ENCODE measurements at places on chromosomes 11 and 22. TPM values are rescaled to one million over a fixed set of nuclear protein-coding genes. Genes with fewer than 3 reads are reported as not detected.

DNA sequence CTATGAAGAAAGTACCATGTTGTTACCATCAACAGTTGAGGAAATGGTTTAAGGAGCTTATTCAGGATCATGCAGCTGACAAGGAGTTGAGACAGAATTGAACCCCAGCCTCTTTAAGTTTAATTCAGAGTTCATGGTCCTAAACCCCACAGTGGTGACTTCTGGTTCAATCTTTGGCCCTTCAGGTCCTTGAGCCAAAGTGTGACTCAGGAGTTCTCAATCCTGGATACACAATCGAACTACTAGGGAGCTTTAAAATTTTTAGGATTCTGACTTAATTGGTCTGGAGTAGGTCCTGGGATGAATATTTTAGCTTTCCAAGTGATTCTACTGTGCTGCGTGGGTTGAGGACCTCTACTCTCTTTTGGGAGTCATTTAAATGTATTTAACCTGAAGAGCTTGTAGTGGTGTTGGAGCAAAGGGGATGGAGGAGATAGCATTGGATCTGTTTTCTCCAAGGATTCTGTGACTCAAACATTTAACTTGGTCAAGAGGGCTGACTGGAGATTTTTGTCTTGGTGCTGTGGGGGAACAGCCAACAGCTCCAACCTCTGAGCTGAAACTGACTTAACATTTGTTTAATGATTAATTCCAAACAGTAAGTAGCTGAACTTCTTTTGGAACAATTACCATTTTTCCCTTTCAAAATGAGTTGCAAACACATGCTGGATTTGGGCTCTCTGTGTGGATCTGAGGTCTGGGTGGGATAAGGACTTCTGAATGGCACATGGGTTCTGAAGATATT lies 80.1 kb downstream of the INSC start:
- H3K36me3 ChIP-seq: no peaks in the 10 kb centered on the region
- no peaks in the 10 kb centered on the region for H3K4me1 ChIP-seq
- no peak overlapping the region for H3K27ac ChIP-seq

DNA sequence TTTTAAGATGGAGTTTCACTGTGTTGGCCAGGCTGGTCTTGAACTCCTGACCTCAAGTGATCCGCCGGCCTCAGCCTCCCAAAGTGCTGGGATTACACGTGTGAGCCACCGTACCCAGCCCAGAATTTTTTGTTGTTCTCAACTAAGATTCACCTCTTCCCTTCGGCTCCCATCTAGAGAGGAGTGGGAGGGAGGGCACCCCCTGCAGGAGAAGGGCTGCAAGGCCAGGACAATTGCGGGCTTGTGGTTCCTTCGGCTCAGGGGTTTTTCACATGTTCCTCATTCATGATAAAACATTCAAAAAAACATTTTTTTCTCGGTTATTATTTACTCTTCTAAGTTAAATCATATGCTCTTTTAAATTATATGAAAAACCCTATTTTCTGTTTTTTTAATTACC lies 201.1 kb upstream of the LRRC4C start:
- H3K27me3 ChIP-seq: no peaks in the 10 kb centered on the region
- H3K27ac ChIP-seq: no peak overlapping the region
- H3K4me3 ChIP-seq: no peak overlapping the region
- H3K36me3 ChIP-seq: no peaks in the 10 kb centered on the region
- no peak for DNase-seq

DNA sequence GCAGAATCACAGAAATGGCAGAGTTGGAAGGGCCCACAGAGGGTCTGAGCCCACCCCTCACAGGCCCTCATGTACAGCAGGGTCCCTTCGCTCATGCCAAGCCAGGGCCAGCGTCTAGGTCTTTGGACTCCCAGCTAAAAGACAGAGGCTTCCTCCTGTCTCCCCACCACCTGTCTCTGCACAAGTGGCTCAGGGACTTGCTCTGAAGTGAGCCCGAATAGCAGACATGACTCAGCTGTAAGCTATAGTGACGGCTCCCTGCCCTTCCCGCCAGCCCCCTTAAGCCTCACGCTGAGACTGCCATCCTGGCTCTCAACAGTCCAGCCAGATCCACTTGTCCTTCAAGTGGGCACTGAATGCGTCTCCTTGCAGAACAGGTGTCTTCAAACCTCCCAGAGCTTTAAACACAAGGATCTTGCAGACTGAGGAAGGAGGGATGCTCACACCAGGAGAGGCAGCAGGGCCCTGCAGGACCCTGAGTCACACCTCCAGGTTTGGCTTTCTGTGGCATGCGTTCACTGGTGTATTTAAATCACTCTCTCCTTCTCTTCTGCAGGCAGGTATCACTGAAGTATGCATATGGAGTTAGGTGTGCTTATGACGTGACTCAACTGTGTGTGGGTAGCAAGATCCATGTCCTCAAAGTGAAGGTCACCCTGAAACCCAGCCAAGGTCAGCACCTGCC lies 154.9 kb downstream of the CACNA1I start:
- H3K27ac ChIP-seq: no peak overlapping the region
- no peak overlapping the region for H3K4me3 ChIP-seq
- no peaks in the 10 kb centered on the region for H3K27me3 ChIP-seq
- no peaks in the 10 kb centered on the region for H3K4me1 ChIP-seq
- no peak for DNase-seq

DNA sequence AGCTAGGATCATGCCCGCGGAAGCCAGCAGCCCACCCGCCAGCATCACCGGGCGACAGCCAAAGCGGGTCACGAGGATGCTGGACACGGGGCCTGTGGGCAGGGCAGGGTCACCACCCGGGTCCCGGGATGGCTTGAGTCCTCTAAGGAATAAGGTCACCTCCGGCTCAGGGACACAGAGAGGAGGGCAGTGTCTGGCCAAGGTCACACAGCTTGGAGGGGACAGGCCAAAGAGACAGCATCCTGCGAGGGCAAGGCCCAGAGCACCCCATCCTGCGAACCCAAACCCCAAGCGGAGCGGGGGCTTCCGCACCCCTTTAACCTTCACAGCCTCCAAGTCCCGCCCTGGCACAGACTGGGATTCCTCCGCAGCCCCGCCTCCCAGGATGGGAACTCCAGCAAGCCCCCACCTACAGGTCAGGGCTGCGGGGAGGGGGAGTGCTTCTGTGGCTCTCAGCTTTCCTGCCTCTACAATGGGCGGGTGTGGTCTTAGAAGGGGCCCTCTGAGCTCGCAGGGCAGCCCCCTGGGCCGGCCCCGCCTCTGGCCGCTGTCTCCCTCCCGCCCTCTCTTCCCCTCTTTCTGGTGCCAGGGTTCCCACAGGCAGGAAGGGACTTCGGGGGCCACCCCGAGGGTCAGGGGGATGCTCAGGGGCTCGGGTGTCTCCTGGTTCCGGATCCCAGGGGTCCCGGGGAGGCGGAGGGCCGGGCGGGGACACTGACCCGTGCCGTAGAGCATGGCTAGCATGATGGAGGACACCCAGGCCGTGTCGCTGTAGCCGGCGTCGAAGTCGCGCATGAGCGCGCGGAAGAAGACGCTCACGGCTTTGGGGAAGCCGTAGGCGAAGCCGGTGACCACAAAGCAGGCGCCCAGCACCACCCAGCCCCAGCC lies 1.8 kb downstream of the SLC16A8 start:
- peaks cover 9% of the 10 kb centered on the region for H3K27me3 ChIP-seq
- H3K4me1 ChIP-seq: peaks cover 18% of the 10 kb centered on the region
- no peak overlapping the region for H3K27ac ChIP-seq

GRCh38 chr11:124899383-124900145 lies 1.9 kb upstream of the ROBO4 start:
- H3K27me3 ChIP-seq: no peaks in the 10 kb centered on the region
- no peak overlapping the region for H3K4me3 ChIP-seq

- H3K4me1 ChIP-seq: peaks cover 49% of the 10 kb centered on the region
- no peak overlapping the region for H3K4me3 ChIP-seq
- H3K36me3 ChIP-seq: no peaks in the 10 kb centered on the region
- H3K27me3 ChIP-seq: no peaks in the 10 kb centered on the region
These were observed 82.2 kb downstream of the RPS6KA4 start for GRCh38 chr11:64441127-64441526.

GRCh38 chr11:122215244-122215992 lies 99.4 kb upstream of the BLID start:
- H3K36me3 ChIP-seq: no peaks in the 10 kb centered on the region
- peaks cover under 1% of the 10 kb centered on the region for H3K4me1 ChIP-seq
- no peak overlapping the region for H3K27ac ChIP-seq
- H3K4me3 ChIP-seq: no peak overlapping the region
- peak; percentile 39 for DNase-seq

DNA sequence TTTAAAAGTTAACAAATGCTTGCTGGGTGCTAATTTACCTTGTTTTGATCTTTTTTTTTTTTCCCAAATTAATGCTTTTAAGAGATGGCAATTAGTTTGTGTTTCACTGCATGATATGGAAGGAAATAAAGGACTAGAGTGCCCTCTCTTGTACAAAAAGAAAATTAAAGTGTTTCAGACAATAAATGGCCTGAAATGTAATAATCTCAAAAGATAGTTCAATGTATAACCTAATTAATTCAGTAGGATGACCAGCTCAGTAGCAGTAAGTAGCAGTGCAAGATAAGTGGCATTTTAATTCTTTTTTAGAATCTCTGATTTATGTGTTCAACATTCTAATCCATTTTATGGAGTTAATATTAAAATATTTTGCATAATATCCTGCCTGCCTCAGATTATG lies 39.9 kb upstream of the MYO18B start:
- H3K27me3 ChIP-seq: no peaks in the 10 kb centered on the region
- no peak overlapping the region for H3K27ac ChIP-seq
- no peak for DNase-seq
- H3K36me3 ChIP-seq: peaks cover 82% of the 10 kb centered on the region
- H3K4me3 ChIP-seq: no peak overlapping the region

DNA sequence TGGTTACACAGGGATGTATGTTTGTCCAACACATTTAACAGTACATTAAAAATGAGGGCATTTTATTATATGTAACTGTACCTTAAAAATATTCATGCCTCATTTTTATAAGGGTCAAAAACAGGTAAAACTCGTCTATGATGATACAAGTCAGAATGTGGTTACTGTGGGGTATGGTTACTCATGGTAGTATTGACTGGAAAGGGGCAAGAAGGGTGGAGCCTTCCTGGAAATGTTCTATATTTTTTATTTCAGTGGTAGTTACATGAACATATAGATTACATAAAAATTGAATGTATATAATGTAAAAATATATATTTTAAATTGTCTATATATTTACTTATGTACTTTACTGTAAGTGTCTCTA lies 99.8 kb downstream of the STIM1 start:
- DNase-seq: no peak
- H3K4me1 ChIP-seq: no peaks in the 10 kb centered on the region
- no peak overlapping the region for H3K4me3 ChIP-seq
- no peaks in the 10 kb centered on the region for H3K36me3 ChIP-seq
- H3K27ac ChIP-seq: no peak overlapping the region
- H3K27me3 ChIP-seq: no peaks in the 10 kb centered on the region

- no peak for DNase-seq
- no peak overlapping the region for H3K4me3 ChIP-seq
- H3K4me1 ChIP-seq: no peaks in the 10 kb centered on the region
- no peaks in the 10 kb centered on the region for H3K36me3 ChIP-seq
- H3K27me3 ChIP-seq: no peaks in the 10 kb centered on the region
- H3K27ac ChIP-seq: no peak overlapping the region
These were observed 136.7 kb upstream of the FAT3 start for GRCh38 chr11:92087725-92088537.

DNA sequence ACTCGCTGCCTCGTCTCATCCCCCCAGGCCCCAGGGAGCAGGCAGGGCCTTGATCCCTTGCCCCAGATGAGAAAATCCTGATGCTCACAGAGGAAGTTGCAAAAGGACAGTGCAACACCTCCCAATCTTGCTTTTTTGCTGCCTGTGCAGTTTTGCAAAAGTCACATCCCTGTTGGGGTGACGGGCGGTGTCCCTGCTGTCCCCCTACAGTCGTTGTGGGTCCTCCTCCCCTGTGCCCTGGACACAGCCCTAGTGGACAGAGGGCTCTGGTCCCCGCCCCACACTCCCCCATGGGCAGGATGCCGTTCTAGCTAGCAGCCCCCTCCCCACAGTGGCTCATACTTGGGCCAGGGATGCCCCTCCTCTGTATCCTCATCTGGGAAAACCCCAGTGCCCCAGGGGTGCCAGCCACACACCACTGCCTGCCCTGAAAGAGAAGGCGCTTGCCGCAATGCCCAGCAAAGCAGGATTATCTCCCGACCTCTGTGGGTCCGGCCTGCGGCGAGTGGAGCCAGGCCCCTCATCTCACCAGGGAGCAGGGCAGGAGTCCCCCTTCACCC lies 18.4 kb upstream of the CTSD start:
- peak overlapping the region; percentile 99 for H3K27ac ChIP-seq
- H3K4me3 ChIP-seq: peak overlapping the region; percentile 25
- H3K4me1 ChIP-seq: peaks cover 91% of the 10 kb centered on the region
- H3K27me3 ChIP-seq: no peaks in the 10 kb centered on the region
- no peaks in the 10 kb centered on the region for H3K36me3 ChIP-seq

The SCARF2 gene
- polyA plus RNA-seq: not detected

The NRGN gene
- polyA plus RNA-seq: 17.2 TPM

The RASD2 gene
- not detected for polyA plus RNA-seq

The OR8G5 gene
- polyA plus RNA-seq: not detected

The HBE1 gene
- polyA plus RNA-seq: not detected

The PLEKHB1 gene
- 0.25 TPM for polyA plus RNA-seq

The SHANK2 gene
- polyA plus RNA-seq: not detected

All from CD14-positive monocyte (primary cell).